CD4-positive, alpha-beta T cell treated with Interferon alpha-2 for 1 hour (primary cell): ENCODE measurements at places on chromosomes 7 and 10.
A peak's percentile ranks its signal among the peaks of the same experiment; 100 is the strongest.

DNA sequence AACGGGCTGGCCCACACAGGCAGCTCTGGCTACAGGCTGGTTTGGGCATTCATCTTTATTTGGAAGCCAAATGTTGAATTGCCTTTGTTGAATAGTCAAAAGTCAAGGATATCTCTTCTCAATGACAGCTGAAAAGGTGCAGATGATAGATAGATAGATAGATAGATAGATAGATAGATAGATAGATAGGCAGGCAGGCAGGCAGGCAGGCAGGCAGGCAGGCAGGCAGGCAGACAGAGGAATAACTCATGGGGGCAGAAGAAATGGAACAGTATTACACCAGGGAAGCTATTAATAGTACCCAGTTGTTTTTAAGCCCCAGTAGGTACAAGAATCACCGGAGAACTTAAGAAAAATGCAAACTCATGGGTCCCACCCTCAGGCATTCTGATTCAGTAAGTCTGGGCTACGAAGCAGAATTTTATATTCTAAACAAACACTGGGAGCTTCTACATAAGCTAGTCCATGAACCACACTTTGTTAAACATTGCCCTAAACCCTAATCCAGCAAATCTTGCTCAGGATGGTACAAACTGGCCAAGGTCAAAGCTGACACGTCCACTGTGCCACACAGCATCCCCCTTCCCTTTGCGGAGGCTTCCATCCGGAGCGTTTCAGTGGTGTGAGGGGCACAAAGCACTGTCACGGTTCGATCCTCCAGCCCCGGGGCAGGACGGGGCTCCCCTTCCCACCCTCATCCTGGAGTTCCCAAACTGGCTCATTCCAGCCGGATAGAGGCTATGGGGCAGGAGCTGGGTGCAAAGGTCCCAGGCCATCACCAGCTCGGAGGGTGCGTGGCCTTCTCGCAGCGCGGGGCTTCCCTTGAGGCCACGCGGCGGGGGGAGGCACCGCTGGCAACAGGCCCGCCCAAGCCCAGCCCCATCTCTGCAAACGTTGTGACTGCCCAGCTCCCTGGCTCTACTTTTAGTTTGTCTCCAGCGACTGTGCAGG is 6.7 kb downstream of the PRKAG2 start:
- DNase-seq = no peak

GRCh38 chr10:4549139-4549653 is 276.8 kb upstream of the AKR1E2 start:
- DNase-seq = no peak

GRCh38 chr7:34043461-34044305 is 138.3 kb downstream of the BMPER start:
- no peak for DNase-seq

DNA sequence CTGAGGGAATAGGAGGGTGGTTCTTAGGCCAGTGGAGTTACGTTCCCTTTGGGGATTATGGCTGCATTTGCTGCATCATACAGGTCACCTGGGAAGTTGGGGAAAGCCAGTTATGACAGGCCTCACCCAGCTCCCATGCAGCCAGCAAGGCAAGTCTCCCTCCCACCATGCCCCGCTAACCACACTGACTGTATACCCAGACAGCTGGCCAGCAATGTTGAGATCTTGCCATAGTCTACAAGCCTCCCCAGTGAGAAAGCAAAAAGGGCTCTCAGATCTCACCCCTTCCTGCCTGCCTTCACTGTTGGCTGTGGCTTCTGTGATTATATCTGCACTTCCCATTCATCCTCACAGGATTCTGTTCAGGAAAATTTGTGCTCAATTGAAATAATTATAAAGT is 133.3 kb upstream of the HGF start:
- no peak for DNase-seq

DNA sequence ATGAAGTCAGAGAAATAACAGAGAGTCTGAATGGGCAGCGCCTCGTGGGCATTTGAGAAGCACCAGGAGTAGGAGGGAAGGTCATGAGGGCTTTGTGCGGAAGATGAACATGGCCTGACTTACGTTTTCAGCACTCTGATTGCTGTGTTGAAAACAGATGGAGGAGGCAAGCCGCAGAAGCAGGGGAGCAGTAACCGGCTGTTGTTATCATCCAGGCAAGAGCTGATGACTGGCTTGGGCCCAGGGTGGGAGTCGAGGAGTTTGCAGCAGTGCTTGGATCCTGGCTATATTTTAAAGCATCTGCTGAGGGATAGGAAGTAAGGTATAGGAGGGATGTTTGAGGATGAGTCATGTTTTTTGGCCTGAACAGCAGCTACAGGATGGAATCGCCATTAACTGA is 12.7 kb upstream of the PDLIM1 start:
- no peak for DNase-seq

- no peak for DNase-seq
Measured at GRCh38 chr10:52145636-52146035, 168.4 kb upstream of the DKK1 start.

- no peak for DNase-seq
Measured at GRCh38 chr7:78514634-78515033, 716.1 kb downstream of the PHTF2 start.

- no peak for DNase-seq
Measured at GRCh38 chr7:12025246-12025645, 185.8 kb upstream of the TMEM106B start.

DNA sequence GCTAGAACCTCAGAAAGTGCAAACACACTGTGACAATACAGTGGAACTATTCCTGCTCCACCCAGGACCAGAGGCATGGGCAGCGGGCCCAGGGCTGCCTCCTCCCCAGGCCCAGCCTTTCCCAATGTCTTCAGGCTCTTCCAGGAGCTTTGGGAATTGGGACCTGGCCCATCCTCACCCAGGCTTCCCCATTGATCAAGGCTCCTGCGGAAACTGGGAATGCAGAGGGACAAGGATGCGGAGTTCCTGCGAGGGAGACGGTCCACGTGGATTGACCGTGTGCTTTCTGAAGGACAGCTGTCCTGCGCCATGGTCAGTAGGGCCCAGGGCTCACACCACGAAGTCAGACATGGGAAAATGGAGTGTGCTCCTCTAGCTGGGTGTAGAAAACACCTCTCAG is 56.6 kb downstream of the CSGALNACT2 start:
- no peak for DNase-seq

DNA sequence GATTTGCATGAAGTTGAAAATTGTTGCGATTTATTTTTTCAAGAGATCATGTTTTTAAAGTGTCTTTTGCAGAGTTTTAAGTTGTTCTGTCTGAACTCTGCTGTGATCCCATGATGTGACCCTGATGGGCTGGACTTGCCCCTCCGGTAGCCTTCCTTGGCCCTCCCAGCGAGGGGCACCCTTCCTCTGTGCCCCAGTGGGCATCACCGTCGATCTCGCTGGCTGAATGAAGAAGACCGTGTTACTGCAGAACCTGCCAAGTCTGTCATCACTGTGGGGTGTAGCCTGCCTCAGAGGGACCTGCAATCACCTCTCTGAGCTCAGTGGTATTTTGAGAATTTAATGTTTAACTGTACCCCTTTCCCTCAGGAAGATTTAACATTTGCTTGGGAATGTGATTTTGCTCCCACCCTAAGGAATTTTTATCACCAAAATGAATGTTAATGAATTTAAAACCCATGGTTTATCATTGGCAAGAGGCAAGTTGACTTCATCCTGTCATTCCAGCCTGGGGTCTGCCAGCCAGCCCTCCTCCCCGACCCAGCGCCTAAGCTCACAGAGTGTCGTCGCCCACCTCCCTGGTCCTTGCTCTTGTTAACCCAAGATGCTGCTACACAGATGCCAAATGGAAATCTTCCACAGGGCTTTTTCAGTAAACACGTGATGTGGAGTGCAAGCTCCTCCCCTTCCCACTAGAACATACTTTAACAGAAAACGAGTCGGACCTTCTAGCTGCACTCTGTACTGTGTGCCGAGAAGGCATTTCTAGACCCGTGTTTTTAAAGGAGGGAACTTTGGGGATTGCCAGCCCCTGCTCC is 115.4 kb downstream of the NT5C2 start:
- DNase-seq = no peak

DNA sequence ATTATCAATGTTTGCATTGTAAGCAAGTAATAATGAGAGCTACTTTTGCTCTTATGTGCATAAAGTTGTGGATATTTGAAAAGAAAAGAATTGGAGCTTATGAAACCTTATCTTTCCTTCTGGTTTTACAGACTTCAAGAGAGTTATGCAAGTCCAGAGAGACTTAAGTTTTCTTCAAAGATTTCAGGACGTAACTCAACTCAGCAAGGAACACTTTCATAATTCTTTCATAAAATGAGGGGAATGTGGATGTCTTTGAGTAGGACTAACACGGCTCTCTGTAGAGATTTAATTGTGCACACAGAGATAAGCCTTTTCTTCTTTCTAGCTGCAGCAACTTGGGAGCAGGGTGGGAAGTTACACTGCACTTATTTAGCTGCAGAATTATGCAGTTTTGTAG is 97.5 kb downstream of the DNAJB9 start:
- DNase-seq = no peak

DNA sequence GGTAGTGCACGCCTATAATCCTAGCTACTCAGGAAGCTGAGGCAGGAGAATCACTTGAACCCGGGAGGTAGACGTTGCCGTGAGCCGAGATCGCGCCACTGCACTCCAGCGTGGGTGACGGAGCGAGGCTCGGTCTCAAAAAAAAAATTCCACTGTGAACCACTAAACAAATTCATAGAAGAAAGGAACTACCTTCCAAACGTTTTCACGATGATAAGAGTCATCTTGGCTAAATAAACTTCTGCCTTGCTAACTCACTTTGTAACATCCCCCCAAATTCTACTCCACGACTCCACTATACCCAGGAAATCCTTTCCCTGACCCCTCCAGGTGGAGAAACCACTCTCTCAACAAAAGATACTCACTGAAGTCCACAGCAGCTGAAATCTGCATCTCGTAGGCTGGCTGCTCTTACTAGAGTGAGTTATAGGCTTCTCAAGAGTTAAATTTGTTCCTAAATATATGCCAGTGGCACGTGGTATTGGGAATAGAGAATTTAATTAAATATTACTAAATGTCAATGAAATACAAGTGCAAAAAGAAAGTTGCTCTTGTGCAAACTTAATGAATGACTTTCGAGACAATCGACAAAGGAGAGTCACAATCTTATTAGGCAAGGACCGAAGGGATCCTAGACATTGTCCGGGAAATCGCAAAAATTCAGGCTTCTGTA is 1.6 kb upstream of the GTF2I start:
- DNase-seq = no peak

DNA sequence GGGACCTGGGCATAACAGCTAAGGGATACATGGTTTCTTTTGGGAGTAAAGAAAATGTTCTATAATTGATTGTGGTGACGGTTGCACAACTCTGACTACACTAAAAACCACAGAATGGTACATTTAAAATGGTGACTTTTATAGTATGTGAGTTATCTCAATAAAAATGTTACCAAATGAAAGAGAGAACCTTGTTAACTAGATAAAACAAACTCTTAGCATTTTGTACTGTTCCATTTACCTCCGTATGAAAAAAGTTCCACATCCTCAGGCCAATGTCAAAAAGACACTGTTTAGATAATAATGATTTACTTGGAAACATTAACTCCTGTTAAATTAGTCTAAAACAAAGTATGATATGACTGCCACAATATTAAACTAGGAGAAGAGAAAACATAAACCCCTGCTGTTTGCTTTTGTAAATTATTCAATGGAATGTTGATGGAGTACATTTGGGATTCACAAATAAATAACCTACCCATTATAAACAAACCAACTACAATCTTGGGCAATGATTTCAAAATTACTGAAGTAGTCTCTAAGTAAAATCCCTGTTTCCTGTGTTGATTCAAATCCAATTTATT is 60.7 kb downstream of the SMURF1 start:
- DNase-seq = no peak

- peak; percentile 42 for DNase-seq
Measured at GRCh38 chr10:80468002-80468401, 13.9 kb downstream of the TSPAN14 start.

DNA sequence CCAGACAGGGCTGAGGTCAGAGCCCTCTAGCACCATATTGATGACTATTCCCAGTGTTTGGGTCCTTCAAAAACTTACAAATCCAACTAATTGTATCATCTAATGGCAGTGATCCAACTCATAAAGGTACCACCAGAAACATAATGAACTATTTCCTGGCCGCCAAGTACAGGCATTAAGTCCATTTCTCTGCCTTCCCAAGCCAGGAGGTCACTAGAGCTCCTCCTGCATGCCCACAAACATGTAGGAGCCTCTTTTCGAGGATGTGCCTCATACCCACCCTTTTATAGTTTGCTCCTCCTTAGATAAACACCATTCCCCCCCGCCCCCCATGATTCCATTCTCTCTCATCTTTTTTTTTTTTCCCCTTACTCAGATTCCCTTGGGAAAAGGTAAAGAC is 91.3 kb downstream of the CHN2 start:
- no peak for DNase-seq

- no peak for DNase-seq
Measured at GRCh38 chr10:26571655-26572054, 125.8 kb upstream of the PDSS1 start.

DNA sequence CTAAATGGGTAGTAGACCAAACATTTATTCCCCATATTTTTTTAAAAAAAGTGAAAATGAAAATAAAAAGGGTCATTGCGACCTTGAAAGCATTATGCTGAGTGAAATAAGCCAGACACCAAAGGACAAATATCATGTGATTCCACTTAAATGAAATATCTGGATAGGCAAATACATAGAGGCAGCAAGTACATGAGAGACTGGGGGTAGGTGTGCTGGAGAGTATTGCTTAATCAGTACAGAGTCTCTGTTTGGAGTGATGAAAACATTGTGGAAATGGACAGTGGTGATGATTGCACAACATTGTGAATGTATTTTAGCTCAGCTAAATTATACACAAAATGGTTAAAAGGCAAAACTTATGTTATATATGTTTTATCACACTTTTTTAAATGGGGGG is 169.4 kb downstream of the AKR1D1 start:
- DNase-seq = no peak

GRCh38 chr7:144830024-144830785 is 5.6 kb downstream of the TPK1 start:
- no peak for DNase-seq

- no peak for DNase-seq
Measured at GRCh38 chr7:118511146-118511545, 286.6 kb downstream of the ANKRD7 start.

GRCh38 chr7:17301471-17302456 is 3.3 kb downstream of the AHR start:
- DNase-seq = peak; percentile 67

DNA sequence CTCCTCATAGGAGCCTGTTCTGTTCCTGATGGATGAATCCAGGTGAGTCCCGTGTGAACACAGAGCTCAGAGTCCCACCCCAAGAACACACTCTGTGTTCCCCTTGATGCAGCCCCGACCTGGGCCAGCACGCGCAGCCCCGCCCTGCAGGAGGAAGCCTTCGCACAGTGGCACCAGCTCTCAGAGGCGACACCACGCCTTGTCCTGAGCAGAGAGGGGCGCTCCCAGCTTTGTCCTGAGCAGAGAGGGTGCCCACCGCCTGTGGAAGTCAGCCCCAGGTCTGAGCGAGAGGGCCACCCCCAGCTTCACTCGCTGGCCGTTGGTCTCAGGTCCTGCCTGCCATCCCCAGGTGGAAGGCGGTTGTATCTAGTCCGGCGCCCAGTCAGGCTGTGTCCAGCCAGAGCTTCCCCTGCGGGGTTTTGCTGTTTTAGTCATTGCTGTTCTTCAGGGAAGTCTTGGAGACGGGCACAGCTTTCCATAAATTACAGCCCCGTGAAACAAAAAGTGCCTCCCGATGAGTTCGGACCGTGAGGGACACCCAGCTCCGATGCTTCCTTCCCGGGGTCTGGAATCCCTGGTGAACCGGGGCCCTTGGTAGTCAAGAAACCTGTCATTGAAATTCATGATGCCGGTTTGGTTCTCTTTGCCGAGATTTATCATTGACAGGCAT is 43.6 kb downstream of the NKX6-2 start:
- no peak for DNase-seq

- DNase-seq = no peak
Measured at GRCh38 chr10:17527514-17528146, 73.2 kb upstream of the ST8SIA6 start.
